Pulmonary artery endothelial cell (primary cell): ENCODE measurements at places on chromosomes 13 and 19. TPM values are rescaled to one million over a fixed set of nuclear protein-coding genes. Genes with fewer than 3 reads are reported as not detected.

GRCh38 chr13:38900188-38900587, 90.4 kb downstream of the STOML3 start:
- DNase-seq, result no peak

Gene MISP
- 0.04 TPM in 1 of 2 replicates, not detected in the other for total RNA-seq

DNA sequence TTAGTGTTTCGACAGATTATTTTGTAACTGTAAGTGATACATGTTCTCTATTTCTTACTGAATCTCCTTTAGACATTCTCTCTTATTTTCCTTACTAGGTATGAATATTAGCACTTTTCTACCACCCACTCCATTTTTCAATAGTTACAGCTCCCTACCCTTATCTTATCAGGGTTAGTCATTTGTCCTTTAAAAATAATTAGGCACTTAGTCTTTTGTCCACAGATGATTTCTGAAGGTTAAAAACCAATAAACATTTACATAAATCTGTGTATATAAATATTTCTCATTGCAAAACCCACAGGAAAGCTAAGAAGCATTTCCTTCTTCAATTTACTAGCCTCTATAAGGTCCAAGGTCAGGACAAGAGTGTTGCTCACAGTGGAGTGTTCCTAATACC, 624.1 kb upstream of the MIR17HG start:
- DNase-seq, result no peak

DNA sequence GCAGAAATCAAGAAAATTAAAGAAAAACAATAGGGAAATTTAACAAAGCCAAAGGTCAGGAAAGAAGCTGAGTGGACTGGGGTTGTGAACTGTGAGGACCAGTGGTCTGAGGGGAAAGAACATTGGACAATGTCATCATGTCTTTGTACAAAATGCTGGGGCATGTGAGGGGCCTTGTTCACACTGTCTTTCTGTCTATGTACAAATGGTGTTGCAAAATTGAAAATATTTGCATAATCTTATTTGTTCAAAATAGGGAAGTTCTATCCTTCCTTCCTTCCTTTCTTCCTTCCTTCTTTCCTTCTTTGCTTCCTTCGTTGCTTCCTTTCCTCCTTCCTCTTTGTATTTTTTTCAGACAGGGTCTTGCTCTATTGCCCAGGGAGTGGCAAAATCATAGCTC, 79.2 kb upstream of the SCEL start:
- DNase-seq, result no peak

DNA sequence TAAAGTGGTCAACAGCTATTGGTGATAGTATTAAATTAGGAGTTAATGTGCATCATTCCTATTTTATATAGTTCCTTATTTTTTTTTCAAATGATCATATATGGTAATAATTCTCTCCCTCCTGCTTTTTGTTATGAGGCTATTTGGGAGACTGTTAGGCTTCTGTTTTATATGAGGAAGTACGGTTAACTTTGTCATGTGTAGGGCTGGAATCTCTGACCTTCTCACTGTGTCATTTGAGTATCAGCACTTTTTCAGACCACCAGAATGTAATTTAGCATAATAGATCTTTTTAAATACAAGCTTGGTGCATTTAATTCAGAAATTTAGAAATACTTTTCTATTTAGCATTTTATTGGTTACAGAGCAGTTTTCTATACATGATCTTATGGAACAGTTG, 7.7 kb downstream of the DGKH start:
- no peak for DNase-seq
